Erythroblast (primary cell): ENCODE measurements at places on chromosomes 2 and 18.

DNA sequence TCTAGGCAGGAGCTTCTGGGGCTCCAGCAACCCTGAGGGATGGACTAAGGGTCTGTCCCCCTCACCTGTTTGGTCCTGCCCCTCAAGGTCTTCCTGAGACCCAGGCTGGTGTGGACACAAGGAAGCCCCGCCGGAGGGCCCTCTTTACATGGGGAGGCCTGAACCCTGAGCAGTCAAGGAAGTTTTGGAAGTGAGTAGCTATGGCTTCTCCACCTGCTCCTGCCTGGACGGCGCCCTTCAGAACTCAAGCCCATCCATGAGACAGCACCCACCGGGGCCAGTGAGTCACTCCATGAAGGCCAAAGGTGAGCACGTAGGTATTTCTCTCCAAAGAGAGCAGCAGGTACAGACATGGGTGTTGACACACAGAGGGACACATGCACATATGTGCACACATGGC is 98.2 kb upstream of the CTDP1 start:
- no peak for DNase-seq

DNA sequence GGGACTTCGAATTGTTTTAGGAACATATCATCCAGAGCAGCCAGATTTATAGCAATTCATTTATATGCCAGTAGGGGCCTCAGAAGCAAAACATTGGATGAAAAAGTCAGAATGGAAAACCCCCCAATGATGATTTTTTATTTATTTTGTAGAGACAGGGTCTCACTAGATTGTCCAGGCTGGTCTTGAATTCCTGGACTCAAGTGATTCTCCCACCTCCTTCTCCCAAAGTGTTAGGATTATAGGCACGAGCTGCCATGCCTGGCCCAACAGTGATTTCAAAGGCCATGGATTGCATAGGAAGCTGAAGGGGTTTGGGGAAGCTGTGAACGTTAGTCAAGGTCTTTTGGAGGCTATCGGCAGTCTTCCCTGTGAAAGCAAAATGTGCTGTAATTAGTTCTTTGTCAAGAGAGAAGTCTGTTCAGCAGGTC is 21.9 kb upstream of the MCFD2 start:
- no peak for DNase-seq

DNA sequence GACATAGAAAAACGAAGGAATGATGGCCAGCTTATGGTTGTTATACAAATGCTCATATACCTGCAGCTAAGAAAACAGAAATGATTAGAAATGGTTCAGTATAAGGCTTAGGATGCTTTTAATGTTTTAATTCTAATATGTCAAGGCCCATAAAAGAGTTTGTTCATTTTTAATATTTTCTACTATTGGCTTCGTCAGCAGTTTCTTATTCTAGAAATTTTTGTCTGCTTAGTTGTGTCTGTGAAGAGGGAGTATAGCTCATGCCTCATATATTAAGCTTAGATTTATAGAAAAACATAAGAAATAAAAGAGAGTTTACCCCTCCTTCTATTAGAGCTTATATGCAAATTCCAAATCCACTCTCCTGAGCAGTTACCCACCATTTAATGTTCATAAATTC is 292.6 kb downstream of the SLC8A1 start:
- DNase-seq: no peak

GRCh38 chr2:135997380-135997779 is 12.0 kb upstream of the DARS1 start:
- DNase-seq: no peak

- no peak for DNase-seq
These were observed 68.1 kb downstream of the SDC1 start for GRCh38 chr2:20156836-20157192.
